ENCODE measurements at places on chromosomes 2 and 18.

DNA sequence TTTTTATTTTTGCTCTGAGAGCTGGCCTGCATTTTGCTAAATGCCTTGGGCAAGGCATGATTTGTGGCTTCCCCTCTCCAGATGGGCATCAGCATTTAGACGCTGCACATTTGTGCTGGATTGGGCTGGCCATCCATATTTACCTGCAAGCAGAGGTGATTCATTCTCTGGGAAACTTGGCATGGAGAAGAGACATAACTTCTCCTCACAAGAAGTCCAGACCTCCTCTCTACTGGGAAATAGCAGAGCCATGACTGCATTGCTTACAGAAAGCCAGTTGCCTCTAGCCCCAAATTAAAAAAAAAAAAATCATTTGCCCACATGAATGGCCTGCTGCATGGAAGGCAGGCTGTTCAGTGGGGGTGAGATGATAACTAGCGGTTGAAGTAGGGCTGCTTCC, 120.1 kb downstream of the ACTR3 start:
- no peak for DNase-seq

GRCh38 chr2:201343559-201343958, 13.6 kb downstream of the FLACC1 start:
- no peak for DNase-seq

- no peak for DNase-seq
Observed at GRCh38 chr2:42137125-42137841, 31.9 kb upstream of the EML4 start.

GRCh38 chr2:55078956-55079355, 28.7 kb upstream of the RTN4 start:
- DNase-seq = no peak

DNA sequence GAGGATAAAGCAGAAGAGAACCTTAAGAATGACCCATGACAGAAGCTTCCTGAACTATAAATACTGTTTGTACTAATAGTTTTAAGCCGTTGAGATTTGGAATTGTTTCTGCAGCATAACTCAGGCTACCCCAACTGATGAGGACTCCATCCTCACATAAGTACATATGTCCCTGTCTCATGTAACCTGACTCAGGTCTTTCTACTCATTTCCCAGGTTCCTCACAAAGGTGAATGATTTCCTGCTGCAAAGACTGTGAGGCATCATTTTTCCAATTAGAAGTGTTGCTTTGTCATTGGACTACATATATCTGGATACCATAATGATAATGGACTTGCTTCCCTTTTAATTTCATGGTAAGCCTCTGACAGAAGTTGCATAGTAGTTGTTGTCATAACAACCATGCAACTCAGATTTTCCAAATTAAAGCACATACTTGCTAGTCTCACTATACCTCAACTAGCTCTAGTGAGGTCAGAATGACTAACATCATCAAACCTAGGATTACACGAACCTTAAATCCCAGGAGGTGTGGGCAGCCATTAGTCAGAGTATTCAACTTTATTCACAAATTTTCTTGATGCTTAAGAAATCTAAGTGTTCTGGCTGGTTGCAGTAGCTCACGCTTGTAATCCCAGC, 38.0 kb upstream of the NEDD4L start:
- no peak for DNase-seq

GRCh38 chr2:240956171-240956934, 42.1 kb upstream of the SNED1 start:
- no peak for DNase-seq

DNA sequence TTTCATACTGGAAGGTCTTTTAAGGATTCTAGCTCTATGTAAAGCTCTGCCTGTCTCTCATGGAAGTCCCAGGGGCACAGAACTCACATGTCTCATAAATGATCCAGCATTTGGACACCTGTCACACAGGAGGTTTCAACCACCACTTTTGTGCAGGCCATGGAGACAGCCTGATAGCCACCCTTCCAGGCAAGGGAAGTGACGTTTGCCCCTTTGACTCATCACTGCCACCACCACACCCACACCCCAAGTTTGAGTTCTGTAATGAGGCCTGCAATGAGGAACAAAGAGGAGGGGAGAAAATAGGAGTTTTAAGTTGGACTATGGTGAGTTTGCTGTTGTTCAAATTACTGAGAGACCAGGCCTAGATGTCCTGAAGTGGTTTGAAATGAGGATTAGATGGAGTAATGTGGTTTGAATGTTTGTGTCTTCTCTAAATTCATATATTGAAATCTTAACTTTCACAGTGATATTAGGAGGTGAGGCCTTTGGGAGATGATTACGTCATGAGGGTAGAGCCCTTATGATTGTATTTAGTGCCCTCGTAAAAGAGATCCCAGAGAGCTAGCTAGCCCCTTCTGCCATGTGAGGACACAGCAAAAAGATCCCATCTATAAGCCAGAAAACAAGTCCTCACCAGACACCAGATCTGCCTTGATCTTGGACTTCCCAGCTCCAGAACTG, 175.3 kb upstream of the EPHA4 start:
- no peak for DNase-seq

DNA sequence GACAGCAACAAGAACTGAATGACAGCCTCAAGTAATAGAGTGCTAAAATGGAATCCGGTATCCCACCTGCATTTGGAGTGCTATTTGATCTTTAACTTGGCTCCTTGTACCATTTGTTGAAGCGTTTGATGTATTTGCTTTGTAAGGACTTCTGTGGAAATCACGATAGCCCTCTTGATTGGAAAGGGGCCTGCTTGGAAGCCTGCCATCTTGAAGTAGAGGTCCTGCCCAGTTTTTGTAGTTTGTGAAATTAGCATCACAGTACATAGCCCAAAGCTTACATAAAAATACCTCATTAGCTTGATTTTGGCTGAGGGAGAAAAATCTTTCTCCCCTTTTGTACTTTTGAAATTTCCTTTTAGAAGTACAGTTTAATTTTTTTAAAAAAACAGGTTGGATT, 2.7 kb downstream of the CDCA7 start:
- no peak for DNase-seq

DNA sequence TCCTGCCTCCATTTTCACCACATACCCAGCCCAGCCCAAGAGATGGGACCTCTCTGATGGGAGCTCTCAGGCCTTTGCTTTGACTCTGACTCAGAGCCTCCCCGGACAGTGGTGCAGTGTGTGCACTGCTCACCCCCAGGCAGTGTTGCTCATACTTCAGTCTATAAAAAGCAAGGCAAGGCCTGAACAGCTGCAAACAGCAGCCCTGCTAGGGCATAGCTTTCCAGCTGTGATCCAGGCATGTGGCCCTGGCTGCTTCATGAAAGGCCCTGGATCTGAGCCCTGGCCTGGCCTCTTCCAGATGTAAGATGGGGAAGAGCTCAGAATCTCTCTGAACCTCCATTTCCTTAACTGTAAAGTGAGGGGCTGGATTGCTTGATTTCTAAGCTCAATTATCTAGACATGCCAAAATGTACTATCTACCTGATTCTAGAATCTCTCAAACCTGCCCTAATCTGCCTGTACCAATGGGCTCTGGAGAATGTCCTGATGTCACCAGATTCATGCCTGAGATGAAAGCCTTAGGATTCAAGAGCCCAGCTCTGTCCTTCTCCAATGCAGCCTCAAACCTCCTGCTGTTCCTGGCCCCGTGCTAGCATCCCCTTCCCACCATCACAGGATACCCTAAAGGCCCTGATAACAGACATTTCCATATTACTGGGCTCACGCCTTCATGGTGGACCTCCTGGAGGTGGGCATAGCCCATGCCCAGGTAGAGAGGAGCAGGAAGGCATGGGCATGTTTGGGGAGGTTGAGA, 206.9 kb downstream of the ARL4C start:
- DNase-seq = peak; percentile 29

- DNase-seq = no peak
Observed at GRCh38 chr18:10121786-10122515, 208.1 kb downstream of the VAPA start.

GRCh38 chr2:215396595-215397313, 39.1 kb downstream of the FN1 start:
- DNase-seq = no peak

DNA sequence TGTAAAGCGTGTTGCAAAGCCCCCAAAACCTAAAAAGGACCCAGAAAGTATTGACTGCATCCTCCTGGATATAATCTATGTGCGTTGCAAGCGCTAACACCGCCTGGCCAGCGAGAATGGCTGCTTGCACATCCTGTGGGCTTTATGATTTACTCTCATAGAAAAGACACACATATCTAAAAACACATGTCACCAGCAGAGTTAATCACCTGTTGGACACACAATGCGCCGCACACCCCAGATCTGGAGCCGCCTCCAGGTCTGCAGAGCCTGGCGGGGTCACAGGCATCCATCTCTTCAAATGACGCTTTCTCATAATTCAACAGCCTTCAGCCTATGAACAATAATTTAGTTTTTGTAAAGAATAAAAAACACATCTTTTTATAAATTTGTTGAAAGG, 186.5 kb downstream of the RTP5 start:
- DNase-seq = no peak

DNA sequence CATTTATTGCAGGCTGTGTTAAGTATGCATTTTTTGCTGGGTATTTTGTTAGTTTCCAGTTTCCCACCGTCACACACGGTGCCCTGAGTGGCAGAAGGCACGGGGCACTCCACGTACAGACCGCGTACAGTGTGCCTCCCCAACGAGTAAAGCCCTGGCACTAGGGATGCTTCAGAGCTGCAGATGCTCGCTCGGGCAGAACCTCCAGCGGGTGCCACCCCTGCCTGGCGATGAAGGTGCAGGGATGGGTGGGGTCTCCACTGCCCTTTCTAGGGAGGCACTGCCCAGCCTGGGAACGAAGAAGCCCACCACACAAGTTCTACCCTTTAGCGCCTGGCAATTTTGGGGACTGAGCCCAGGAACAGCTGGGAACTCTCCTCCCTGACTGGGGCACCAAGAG, 4.1 kb downstream of the GREB1 start:
- DNase-seq = no peak

- peak; percentile 66 for DNase-seq
Observed at GRCh38 chr2:10434886-10435819, 13.0 kb downstream of the ODC1 start.

- DNase-seq = no peak
Observed at GRCh38 chr18:38886861-38887670, 1321.5 kb upstream of the CELF4 start.

- no peak for DNase-seq
Observed at GRCh38 chr2:6917761-6918421, 679 bp downstream of the RNF144A start.

- no peak for DNase-seq
Observed at GRCh38 chr2:217086038-217086522, 226.2 kb upstream of the TNP1 start.

- DNase-seq = no peak
Observed at GRCh38 chr2:22377268-22377667, 1007.7 kb upstream of the KLHL29 start.

Measured in effector CD4-positive, alpha-beta T cell (primary cell).